ENCODE measurements at places on chromosomes 2 and 18.

GRCh38 chr2:173355132-173355865, 627 bp downstream of the CDCA7 start:
- DNase-seq, result peak; percentile 84

DNA sequence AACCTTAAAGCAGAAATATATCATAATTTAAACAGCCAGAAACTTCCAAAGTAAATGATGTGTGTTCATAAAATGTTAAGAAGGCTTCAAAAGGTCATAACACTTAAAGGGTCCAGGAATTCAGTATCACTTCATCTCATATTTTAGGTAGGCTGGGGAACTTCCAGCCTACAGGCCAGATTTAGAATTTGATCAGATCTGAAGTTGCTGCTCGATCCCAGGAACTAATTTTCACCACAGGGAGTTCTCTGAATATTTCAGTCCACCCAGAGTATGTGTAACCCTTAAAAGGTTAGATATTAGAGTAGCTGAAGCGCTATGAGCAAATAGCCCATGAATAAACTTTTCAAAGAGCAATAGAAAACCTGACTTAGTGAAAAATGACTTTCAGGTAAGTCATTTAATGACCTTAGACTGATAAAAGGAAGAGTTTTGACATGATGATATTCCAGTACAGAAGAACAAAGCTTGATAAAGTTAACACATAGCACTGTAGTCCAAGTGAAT, 1.7 kb downstream of the WIPF1 start:
- DNase-seq, result no peak

DNA sequence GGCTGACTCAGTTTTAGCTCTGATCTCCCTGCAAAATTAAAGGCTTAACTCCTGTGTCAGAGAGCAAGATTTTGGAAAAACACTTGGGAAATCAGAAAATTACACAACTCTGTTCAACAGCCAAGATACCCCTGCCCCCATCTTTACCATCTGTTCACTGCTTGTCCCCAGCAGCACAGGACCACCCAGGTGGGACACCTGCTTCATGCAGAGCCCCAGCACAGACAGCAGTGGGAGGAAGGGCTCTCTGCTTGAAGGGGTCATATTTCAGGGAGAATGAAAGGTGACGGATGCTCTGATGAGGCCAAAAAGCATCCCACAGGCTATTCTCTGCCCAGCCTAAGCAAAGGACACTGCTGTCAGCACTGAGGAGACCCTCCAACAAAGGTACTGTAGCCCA, 584.6 kb upstream of the KLHL29 start:
- DNase-seq, result no peak

GRCh38 chr18:77899972-77900754, 650.5 kb downstream of the GALR1 start:
- DNase-seq, result peak; percentile 82

- peak; percentile 50 for DNase-seq
These were observed 4.1 kb downstream of the ZEB2 start for GRCh38 chr2:144515696-144516410.

DNA sequence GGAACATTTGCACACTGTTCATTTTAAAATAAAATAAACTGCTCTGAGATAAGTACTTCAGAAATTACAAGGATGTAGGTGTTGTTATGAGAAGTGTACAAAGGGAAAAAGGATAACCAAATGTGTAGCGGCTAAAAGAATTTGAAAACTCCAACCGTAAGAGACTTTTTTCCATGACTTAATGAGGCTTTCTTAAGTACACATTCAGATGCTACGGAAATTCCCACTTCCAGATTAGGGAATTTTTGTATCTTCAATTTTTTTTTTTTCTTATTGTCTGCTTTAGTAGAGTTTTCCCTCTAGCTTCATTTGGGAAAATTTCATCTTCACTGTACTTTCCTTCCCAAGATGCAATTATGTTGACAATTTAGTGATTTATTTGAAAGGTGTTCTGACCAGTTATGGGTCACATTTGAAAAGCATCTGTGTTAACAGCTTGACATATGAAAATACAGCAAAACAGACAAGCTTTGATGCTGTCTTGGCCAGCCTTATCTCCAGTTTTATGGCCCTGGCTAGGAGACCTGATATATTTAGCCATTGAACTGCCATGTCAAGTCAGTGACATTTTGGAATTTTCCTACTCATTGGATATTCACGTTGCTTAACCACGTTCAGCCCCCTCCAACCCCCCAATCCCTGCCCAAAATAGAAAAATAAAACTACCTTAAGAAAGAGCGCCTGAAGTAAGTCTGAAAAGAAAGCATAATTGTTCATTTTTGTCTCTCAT, 105.6 kb downstream of the FEZ2 start:
- no peak for DNase-seq

DNA sequence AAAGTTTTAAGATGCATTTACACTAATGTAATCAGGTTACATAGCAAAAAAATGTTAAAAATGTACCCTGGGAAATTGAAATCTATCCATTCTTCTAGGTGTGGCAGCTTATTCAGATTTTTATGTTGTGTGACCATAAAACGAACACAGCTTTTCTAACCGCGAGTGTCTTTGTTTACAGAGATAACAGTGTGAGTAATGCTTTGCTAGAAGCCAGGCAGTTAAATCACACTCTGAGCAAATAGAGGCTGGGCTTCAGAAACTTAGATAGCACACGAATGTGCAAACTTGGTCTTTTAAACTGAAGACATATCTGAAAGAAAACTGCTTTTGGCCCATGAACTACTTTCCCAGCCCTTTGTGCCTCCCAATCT, 116.1 kb downstream of the SPTBN1 start:
- peak; percentile 83 for DNase-seq

DNA sequence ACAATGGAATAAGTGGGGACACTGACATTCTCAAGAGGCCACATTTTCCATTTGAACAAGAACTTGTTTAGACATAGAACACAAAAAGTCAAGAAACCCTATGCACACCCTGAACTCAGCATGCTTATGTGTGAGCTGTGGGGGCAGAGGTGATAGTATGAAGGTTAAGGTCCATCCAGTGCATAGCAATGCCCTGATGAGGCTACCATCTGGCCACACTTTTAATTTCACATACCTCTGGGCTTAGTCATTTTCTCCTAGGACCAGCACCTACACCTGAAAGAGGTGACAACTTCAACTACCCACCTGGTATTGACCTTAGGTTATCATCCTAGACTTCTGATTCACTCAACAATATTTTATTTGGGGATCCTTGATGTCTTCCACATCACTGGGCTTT, 139.8 kb downstream of the PIK3C3 start:
- DNase-seq, result no peak

GRCh38 chr2:119753041-119753929, 6.4 kb upstream of the PTPN4 start:
- peak; percentile 59 for DNase-seq

- no peak for DNase-seq
These were observed 81.1 kb upstream of the CD302 start for GRCh38 chr2:159879051-159879604.

DNA sequence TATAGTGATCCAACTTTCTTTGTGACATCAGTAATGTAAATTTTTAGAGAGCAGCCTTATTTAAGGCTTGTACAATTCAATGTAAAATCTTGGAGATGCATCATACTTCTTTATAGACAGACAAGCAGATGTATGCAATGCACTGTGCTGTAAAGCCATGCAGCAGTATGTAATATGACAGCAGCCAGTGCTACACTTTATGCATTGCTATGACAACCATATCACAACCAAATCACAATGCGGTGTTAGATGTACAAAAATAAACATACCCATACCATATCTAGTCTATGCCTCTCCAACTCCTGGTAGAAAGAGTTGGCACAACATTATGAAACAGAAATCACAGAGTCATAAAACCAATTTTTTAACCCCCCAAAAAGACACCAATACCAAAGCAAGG, 110.3 kb upstream of the WDSUB1 start:
- no peak for DNase-seq

All from common myeloid progenitor, CD34-positive (primary cell).